Stimulated activated CD8-positive, alpha-beta memory T cell treated with anti-CD3 and anti-CD28 coated beads, Interleukin-15, amount 100 ng/mL, for 4 hours (primary cell): ENCODE measurements at places on chromosomes 6 and 20.

DNA sequence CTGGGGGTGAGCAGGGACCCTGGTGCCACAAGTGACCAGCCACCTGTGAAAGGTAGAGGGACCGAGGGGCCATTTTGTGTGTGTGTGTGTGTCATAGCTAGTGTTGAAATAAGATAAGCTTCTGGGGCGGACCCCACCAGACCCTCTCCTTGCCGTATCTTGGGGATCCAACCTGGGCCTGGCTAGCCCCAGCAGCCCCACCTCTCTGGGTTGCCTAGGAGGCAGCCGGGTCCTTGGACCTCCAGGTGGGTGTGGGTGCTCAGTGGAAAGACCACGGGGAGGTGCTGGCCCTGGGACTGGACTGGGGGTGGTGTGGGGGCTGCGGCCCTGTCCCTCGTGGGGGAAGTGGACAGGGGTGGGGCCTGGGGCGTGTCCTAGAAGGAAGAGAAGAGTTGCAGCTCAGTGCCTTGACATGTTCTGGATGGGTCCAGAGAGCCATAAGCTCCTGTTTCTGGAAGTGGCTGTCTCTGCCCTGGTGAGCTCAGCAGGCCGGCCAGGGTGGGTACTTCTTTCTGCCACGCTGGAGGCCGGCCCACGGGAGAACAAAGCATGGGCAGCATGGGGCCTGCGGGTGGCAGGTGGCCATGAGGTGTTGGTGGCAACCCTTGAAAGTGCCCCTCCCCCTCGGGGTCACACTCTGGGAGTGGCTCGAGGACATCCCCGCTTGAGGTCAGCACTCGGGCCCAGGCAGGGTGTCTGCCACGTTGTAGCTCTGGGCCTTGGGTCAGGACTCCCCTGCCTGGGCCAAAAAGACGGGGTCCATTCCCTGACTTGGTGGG, 8.4 kb downstream of the RBBP8NL start:
- no peak for DNase-seq

GRCh38 chr6:2543321-2543720, 207.4 kb downstream of the MYLK4 start:
- no peak for DNase-seq

DNA sequence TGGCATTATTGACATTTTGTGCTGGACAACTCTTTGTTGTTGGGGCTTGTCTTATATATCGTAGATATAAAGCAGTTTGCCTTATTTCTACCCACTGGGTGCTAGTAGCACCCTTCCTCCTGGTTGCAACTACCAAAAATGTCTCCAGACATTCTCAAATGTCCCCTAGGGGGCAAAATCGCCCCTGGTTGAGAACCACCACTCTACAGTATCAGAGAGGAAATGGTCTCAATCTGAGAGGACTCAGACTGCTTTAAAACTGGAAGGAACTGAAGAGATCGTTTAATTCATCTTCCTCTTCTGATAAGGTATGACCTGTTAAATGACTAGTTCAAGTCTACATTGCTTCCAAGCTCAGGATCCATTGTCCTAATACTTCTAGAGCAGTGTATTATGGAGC, 14.9 kb downstream of the SH3BGRL2 start:
- DNase-seq = no peak

DNA sequence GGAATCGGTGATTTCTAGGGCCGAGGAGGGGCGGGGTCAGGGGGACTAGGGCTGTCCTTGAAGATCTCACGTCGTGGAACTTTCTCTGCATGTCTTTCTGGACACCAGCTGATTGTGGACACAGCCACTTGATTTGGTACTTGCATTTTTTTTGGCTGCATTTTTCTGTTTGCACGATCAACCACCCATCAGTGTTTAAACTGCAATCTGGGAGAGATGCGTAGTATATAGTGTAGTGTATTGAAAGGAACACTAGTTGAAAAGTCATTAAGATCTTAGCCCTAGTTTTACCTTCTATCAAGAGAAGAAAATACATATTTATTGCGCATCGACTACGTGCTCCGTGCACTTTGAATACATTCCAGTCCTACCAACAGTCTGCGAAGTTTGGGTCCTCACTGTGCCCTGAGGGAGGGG, 657 bp downstream of the NT5DC1 start:
- no peak for DNase-seq
